ENCODE measurements at places on chromosomes 7 and 10.

DNA sequence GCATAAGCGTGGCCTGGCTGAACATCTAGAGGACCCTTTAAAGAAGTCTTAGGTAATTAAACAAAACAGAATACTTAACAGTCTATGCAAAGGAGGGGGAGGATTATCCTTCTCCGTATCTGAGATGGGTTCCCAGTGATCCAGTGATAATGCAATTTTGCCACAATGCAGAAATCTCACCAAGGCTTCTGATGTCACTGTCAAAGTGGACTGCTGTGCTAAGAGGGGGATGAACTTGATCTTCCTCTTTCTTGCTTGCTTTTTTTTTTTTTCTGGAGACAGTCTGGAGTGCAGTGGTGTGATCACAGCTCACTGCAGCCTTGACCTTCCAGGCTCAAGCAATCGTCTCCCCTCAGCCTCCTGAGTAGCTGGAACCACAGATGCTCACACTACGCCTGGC is 30.8 kb downstream of the GATA3 start:
- DNase-seq, result no peak

DNA sequence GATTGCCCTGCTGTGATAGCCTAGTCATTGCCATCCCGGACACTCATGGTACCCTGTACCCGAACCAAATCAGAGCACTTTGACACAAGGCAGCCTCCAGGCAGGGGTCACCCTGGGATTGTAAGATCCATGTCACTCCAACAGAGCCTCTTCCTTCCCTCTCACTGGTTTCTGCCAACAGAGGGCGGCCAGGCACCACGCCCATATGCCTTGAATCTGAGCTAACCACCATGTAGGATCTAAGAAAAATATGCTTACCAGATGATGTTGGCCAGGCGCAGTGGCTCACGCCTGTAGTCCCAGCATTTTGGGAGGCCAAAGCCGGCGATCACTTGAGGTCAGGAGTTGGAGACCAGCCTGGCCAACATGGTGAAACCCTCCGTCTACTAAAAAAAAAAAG is 389.2 kb upstream of the KLF6 start:
- DNase-seq, result no peak

- no peak for DNase-seq
Measured at GRCh38 chr7:100427762-100428198, 723 bp downstream of the ZCWPW1 start.

DNA sequence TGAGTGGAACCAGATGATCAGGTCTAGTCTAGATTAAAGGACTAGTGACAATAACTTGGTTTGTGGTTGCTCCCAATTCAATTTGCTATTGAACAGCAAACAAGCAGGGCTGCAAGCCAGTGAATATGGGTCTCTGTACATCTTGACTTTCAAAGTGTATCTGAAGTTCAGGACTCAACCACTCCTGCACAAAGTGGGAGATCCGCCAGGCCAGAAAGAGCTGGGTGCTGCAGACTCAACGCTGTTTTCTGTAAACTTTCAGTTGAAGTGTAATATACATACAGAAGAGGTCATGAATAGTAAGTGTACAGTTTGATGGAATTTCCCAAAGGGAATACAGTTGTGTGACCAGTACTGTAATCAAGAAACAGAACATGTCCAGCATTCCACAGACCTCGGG is 416.6 kb downstream of the RPS24 start:
- DNase-seq, result no peak

DNA sequence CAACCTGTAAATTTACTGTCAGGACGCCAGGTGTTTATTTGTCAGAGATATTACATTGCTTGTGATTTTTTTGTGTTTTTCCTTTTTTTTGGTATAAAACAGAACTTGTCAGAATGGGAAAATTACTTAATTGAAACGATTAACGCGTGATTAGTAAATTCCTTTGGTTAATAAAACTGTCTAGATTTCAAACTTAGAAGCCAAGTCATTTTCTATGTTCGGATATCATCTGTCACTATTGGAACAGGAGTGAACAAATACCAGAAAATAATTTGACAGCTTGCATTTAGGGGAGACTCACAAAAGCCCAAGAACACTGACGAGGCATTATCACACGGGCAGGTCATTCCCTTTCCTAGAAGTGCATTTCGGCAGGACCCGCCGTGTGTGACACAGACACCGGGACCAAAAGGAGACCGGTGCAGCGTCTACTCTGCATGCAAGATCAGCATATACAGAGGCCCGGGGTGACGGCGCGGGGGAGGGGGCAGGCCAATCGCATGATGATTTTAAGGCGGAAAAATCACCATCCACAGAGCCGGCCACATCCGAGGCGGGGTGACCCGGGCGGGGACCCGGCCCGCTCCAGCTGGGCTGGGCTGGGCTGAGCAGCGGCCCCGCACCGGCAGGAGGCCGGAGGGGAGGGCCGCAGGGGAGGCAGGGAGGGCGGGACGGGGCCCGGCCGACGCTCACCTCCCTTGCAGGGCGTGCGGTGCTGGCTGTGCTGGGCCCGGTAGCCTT is 841 bp downstream of the GLUD1 start:
- peak; percentile 50 for DNase-seq

DNA sequence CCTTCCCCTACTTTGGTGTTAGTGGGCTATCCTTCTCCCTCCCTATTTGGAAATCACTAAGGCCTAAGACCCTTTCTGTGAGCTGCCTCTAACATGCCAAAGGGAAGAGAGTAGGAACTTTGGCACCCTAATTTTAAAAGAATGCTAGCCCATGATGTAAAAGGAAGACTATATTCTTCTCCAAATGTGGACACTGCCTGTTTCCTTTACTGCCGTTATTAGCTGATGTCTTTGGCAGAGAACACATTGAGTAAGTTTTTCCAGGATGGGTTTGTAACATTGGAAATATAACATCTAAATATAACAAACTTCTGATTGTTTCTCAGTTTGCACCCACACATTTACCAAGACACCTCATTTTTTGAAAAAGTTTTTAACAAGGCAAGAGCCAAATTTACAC is 56.9 kb upstream of the TNKS2 start:
- DNase-seq, result no peak

DNA sequence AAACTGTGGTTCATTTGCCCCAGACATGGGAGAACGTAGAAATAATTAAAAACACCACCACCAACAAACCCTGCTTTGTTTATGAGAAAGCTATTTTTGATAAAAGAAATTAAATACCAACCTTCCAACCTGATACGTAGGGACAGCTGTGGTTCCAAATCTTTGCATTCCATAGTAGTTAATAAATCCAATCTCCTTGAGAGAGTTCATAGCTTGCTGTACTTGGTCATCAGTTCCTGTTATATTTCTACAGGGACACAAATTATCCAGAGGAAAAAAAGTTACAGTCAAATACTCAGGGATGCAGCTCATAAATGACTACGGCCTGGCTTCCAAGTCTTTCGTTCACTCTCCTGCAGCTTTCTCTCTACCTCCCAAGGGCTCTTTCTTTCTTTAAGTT is 41.1 kb downstream of the PUS7 start:
- no peak for DNase-seq

DNA sequence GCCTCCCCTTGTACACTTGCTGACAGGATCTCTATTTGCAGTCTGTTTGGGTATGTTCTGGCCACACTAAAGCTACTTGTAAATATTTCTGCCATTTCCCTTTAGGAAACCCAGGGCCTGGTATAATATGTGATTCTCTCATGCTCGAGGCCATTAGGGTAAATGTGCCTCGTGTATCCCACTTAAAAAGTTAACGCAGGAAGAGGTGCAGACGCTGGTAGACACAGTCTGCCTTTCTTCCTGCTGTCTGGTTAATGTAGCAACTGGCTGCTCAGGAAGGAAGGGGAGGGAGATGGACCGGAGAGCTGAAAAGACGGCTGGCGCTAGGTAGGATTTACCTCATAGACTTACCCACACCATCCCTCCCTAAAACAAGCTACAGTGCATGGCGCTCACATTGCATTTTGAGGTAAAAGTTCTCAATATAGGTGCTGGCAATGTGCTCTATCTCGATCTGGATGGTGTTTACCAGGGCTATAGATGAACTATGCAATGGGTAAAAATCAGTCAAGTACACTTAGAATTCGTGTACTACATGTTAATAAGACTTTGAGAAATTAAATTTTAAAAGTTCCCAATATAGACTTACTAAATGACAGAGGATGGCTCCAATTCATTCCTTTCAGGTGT is 125.9 kb downstream of the JAZF1 start:
- no peak for DNase-seq

GRCh38 chr10:33453081-33454025 is 118.9 kb upstream of the NRP1 start:
- no peak for DNase-seq

GRCh38 chr7:128735436-128735835 is 3.7 kb upstream of the CALU start:
- DNase-seq, result no peak

DNA sequence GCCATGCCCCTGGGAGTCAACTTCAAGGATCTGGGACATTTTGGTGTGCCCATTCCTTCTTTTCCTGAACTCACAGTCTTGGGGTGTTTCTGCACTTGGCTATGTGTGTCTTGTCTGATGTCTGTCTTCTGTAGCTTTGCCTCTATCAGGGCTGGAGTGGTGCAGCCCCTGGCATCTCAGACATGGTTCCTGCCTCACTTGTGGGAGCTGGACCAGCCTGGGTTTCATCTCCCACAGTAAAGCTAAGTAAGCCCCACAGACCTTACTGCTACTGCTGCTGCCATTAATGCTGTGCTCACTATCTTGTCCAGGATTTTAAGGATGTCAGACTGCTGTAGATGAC is 59.0 kb downstream of the ADCYAP1R1 start:
- no peak for DNase-seq

DNA sequence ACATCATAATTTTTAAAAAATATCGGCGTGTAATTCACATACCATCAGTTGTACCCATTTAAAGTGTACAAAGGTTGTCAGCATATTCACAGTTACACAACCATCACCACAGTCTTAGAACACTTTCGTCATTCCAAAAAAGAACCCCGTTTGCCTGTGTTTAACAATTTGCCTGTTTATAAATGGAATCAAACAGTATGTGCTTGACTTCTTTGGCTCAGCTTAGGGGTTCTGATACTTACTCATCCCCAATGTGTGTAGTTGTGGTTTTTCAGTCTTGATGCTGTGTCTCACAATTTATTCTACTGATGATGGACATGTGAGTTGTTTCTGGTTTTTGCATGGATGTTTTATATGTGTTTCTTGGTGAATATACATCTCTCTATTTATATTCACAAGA is 50.0 kb downstream of the PRPF18 start:
- DNase-seq, result no peak

DNA sequence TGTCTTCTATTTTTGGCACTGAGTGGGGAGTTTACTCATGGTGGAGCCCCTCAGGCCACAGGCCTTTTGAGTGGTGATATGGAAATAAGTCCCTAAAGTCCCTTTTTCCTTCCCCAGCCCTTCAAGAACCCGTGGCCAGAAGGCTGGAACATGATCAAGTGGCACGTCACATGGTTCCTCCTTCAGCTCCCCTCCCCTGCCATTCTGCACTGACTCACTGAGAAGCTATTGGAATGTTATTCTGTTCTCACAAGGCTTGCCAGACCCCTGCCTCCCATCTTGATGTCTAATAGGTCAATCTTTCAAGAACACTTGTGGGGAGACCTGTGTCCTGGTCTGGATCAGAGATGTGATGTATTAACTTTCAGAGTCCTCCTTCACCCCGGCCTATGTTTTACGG is 279.8 kb downstream of the SEC23IP start:
- DNase-seq, result no peak

DNA sequence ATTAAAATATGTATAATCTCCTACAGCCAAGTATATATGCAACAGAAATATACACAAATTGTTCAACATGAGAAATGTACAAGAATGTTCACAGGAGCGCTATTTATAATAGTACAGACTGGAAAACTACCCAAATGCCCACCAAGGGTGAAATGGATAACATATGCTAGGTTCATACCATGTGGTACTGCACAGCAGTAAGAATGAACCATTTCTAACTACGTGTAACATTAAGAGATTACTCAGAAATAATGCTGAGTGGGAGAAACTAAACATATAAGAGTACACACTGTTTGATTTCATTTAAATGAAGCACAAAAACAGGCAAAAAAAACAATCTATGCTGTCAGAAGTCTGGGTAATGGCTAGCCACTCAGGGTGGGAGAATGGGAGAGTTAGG is 45.8 kb downstream of the RNLS start:
- no peak for DNase-seq

DNA sequence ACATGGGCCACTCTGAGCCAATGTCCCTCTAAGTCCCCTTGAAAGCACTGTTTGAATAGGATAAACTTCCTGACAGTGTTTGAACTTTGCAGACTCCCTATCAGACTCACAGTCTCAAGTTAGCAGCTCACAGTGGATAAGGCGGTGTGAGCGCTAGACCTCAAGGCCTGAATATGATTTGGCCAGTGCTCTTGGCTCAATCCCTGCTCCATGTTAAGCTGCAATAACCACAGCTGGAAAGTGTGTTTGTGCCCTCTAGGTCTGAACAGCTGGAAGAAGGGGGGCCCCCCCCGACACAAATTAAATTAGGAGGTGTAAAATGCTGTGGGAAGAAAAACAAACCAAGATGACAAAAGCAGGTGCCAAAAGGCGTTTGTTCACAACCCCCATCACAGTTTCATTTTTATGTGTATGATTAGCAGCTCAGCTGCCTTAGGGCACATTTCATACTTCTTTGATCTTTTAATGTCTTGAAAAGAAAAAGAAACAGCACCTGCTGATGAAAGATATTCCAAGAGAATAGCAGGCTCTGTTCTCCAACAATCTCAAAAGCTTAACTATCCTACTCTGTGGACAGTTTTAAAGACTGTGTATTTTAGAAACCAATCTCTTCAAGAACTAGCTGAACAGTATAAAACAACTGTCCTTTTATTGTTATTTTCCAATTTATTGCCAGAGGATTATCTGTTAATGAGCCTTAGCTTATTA is 167.6 kb downstream of the SNX13 start:
- DNase-seq, result no peak

DNA sequence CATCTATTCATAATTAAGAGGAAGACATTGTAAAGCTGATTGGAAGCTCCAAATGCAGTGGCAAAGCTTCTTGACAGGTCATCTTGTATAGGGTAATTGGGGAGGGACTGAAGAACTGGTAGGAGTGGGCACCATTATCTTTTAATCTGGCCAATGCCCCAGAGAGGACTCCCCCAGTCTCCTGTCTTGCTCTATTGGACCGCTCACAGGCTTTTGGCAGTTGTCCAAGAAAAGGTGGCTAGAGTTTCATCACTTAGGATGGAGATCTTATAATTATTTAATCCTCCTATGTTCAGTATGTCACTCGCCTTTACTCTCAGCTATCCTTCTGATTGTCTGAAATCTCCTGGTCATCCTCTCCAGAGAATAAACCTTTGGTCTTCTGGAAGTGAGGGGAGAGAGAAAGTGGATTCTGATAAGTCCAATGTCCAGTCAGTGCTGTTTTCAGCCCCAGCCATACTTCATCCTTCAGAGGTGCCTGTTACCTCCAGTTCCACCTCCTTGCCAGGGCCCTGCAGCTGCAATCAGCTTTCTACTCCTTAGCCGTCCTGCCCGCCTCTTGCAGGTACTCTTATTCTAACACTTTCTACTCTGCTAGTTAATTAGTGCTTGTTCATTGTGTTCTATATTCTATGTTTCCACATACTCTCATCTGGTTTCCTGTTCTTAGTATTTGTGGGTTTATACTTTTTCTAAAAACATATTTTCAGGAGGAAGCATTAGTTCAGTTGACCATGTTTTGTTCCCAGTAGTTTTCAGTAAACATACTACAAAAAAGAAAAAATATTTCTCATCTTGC is 241.6 kb downstream of the NSUN6 start:
- DNase-seq, result no peak

GRCh38 chr7:26070290-26070689 is 81.7 kb upstream of the NFE2L3 start:
- DNase-seq, result no peak

All from stimulated activated CD8-positive, alpha-beta memory T cell treated with anti-CD3 and anti-CD28 coated beads, Interleukin-12 subunit alpha, Interleukin-12 subunit beta, amount 100 ng/mL, for 4 hours (primary cell).